Activated T-helper 1 cell treated with anti-CD3 and anti-CD28 coated beads, Interleukin-2, amount 50 U/mL, for 16 hours (primary cell): ENCODE measurements at places on chromosomes 2 and 18.

- no peak for DNase-seq
These were observed 381.1 kb downstream of the PIK3C3 start for GRCh38 chr18:42336139-42336538.

- DNase-seq = no peak
These were observed 1610.4 kb upstream of the ZEB2 start for GRCh38 chr2:146130290-146130689.

- DNase-seq = no peak
These were observed 24.3 kb downstream of the ADD2 start for GRCh38 chr2:70743677-70744076.

- no peak for DNase-seq
These were observed 1.7 kb downstream of the ROCK2 start for GRCh38 chr2:11342551-11343367.

DNA sequence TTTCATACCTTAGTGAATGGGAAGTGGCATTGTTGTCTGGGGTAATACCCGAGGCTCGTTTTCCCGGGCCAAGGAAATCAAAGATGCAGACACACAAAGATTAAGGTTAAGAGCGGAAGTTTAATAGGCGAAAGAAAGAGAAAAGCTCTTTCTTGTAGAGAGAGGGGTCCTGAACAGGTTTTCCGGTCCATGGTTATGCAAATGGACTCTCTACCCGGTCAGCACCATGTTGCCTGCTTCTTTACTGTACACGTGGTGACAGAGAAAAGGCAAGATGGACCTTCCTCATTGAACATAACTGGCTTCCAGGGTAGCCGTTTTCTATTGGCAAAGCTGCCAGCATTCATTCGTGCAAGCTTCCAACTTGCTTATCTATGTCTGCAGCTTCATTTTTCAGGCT, 2063.5 kb downstream of the SUCLG1 start:
- DNase-seq = no peak

DNA sequence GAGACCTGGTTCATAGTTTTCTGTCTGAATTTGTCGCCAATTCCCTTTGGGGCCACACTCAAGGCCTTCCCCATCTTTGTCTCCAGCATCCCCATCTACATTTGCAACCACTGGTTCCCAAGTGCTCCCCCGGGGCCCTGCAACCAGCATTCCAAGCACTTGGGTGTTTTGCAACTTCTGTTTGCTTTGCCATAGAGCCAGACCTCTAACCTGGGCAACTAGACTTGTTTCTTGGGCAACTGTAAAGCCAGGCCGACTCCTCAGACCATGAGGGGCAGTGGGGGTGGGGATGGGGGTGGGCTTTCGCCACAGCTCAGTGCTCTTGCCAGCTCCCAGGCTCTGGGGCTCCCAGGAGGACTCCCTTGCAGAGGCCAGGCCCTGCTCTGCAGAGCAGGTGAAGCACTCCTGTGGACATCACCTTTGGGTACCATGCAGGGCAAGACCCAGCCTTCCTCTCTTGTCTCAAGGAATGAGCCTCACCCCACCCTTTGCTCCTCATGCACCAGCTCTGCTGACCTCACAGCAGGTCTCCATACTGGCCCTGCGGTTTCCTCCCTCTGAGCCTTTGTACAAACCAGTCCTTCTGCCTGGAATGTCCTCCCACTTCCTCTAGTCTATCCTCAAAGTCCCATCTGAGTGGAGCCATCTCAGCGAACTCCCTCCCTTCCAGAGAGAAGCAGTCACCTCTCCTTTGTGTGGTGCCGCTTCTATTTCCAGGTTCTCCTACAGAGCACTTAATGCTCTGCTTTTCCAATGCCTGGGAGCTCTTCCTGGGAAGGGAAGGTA, 126.7 kb upstream of the MYCN start:
- no peak for DNase-seq

GRCh38 chr2:37670378-37671008, 949 bp downstream of the CDC42EP3 start:
- no peak for DNase-seq

DNA sequence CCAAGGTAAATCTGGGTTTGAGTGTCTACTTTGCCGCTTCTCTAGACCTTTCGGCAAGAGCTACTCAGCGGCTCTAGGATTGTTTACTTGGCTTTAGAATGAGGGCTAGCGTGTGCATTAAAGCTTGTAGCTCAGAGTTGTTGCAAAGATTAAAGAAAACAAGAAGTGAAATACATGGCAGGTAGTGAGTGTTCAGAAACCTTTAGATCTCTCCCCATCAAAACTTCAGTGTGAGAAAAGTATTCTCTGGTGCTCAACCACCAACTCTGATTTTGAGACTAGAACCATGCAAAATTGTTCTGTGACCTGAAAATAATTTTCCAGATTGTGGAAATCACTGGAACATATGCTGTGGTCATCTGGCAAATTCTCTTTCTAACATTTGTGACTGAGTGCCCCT, 512.0 kb downstream of the CMPK2 start:
- DNase-seq = no peak

DNA sequence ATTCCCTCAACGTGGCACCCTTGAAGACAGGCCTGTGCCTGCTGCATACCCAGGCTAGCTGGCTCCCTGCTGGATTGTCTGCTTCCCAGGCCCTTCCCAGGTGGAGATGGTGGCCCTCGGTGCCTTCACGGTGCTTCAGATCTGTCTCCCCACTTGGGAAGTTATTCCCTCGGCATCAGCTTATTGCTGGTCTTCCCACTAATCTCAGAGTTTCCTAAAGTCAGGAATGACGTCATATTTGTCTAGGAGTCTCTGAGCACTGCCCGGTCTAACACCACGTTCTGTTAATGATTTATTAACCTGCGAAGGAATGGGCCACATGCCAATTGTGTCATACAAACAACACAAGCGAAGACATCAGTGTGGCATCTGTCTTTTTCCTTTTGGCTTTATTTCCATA, 269.8 kb upstream of the ID2 start:
- no peak for DNase-seq

DNA sequence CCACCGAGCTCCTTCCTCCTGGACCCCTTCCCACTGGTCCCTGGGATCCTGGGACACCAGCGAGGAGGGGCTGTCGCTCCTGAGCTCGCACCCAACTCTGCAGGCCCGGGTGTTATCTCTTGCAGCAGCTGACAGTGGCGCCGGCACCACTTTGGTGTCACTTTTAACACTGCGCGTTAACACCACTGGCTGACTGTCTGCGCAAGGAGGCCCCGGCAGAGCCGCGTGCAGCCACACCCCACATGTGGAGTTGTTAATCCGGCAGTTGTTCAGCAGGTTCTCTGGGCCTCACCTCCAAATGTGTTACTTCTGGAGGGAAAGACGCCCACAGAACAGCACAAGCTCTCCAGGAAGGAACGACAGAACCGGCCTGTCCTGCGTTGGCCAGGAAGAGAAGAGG, 155.0 kb upstream of the GLI2 start:
- DNase-seq = no peak

GRCh38 chr2:219065484-219065883, 4.8 kb upstream of the IHH start:
- DNase-seq = no peak

DNA sequence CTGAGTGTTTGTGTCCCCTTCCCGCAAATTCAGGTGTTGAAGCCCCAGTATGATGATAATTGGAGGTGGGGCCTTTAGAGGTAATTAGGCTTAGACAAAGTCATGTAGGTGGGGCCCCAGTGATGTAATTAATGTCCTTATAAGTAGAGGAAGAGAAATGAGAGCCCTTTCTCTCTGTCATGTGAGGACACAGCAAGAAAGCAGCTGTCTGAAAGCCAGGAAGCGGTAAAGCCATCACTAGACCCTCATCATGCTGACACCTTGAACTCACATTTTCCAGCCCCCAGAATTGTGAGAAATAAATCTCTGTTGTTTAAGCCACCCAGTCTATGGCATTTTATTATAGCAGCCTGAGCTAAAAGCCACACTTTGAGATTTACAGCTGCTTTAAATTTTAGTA, 1580.0 kb downstream of the LRP1B start:
- DNase-seq = no peak

DNA sequence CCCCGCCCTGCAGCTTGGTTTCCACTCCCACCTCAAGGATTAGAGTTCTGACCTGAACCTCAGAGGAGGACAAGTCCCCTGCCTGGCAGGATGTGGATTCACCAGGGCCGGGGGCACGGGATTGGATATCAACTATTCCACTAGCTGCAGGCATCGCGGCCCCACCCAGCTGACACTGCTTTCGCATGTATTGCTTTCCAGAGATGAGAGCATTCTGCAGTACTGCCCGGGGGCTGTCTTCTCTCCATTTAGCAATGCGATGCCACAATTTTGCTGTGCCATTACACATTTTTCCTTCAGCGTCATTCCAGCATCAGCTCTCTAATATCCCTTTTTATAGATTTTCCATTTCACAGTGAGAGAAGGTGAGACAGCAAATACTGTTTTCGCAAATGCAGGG, 42.0 kb downstream of the CTIF start:
- no peak for DNase-seq

DNA sequence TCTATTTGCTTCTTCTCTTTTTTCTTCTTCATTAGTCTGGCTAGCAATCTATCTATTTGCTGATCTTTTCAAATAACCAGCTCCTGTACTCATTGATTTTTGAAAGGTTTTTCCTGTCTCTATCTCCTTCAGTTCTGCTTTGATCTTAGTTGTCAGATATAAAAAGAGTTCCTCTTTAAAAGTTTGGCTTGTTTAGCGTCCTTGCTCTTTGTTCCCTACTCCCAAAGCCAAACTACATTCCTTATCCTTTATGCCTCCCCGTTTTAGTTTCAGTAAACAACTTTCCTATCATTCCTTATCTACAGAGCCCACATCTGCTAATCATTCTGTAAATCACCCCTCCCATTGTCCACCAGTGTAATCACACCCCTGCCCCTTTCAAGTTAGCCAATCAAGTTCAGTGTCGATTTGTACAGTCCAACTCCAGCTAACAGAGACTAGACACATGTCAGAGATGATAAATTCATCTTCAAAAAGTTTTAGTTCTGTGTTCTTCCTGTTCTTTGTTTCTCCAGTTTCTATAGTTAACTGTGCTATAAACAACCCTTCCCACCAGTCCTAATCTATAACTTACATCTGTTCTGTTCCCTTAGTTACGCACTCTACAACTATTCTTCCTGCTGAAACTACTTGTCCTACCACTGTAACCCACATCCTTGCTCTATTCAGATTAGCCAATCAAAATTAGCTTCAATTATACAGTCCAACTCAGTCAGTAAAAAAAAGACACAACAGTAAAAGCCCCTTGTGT, 44.4 kb downstream of the TFPI start:
- no peak for DNase-seq

GRCh38 chr2:152406119-152406835, 71.3 kb downstream of the FMNL2 start:
- DNase-seq = no peak

GRCh38 chr18:28313602-28314001, 136.7 kb upstream of the CDH2 start:
- DNase-seq = no peak

DNA sequence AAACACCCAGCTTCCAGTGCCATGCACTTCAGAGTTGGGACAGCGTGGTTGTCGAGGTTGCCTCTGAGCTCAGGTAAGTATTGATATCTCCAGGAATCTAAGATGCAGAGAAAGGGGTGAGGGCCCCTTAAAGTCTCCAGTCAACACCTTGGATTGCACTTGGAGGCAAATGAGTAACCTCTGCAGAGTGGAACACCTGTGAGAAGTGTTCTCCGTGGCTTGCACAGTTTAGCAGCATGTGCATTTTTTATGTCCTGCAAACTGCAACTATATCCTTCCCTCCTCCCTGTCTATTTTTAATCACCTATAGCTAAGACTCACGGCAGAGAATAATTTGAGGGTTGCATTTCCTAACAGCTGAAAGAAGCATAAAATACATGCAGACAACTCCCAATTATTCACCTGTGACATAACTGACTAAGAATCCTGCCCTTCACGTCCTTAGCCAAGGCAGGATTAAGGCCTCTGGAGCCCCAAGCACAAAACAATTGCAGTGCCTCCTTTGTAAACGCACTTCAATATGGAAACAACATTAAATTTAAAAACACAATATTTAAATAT, 1.6 kb upstream of the ZNF385B start:
- no peak for DNase-seq

DNA sequence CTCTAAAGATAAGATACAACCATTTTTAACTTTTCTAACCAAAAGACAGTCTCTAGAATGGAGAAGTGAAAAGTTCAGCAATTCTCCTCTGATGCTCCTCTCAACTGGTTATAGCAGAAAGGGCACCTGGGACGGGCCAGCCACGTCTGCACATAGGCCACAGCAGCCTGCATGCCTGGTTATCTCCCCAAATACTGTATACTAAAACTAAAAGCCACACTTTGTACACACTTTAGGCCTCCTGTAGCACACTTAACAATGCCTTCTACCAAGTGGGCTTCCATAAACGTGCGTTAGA, 179.1 kb downstream of the ANKRD44 start:
- no peak for DNase-seq

GRCh38 chr2:6824962-6825361, 40.7 kb downstream of the CMPK2 start:
- no peak for DNase-seq
